ENCODE measurements at places on chromosomes 7 and 10.

DNA sequence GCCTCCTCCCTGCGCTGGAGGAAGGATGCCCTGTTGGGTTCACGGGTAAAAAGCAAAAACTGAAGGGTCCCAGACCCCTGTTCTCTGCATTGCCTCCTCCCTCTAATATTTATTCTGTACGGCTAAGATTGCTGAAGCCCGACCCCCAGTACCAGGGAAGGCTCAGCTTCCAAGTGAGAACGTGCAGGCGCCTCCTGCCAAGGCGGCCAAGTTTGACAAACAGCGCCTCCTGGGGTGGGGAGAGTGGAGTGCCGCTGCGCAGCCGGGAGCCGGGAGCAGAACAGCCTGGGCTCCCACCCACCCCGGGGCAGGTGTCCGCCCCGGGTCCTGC is 4.7 kb upstream of the EBF3 start:
- H3K4me3 ChIP-seq: no peak overlapping the region
- H3K27me3 ChIP-seq: peaks cover 34% of the 10 kb centered on the region
- no peak overlapping the region for H3K27ac ChIP-seq

- H3K27ac ChIP-seq: no peak overlapping the region
- H3K4me3 ChIP-seq: no peak overlapping the region
- H3K27me3 ChIP-seq: peaks cover 10% of the 10 kb centered on the region
Measured at GRCh38 chr10:48684463-48684791, 246 bp upstream of the WDFY4 start.

DNA sequence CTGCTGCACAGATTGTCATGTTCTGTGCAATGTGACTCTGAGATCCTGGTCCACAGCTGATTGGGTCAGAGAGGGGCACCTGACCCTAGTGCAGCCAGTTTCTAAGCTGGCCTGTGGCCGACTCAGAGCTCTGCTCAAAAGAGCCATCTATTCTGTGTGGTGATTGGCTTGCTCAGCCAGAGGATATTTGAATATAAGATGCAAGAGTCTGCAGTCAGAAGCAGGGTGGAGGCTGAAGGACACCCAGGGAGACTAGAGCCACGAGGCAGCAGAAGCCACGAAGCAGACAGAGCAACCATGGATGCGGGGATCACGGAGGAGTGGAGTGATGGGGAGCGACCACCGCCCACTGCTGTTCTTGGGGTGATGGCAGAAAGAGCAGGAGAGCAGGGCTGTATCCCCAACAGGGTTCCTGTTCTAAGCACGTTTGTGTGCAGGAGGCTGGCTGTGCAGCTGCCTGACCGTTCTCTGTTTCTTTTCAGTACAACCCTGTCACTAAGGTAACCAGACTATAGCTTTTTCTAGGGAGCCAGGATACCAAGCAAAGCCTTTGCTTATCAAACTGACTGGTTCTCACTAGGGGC is 19.5 kb upstream of the RHEB start:
- H3K27ac ChIP-seq: no peak overlapping the region
- no peaks in the 10 kb centered on the region for H3K36me3 ChIP-seq
- peaks cover 10% of the 10 kb centered on the region for H3K27me3 ChIP-seq
- ATAC-seq: no peak
- H3K4me1 ChIP-seq: peaks cover 6% of the 10 kb centered on the region

DNA sequence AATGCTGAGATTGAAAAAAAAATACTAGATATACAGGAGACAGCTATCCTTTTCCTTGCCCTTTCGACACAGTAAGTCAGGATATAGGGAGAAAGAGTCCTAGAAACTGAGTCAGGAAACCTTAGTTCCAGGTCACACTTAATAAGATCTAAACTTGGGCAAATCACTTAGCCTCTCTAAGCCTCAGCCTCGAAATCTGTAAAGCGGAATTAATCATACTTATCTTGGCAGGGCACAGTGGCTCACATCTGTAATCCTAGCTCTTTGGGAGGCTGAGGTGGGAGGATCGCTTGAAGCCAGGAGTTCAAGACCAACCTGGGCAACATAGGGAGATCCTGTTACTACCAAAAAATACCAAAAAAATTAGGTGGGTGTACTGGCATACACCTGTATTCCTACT is 4.6 kb downstream of the GARIN1A start:
- H3K36me3 ChIP-seq: no peaks in the 10 kb centered on the region
- H3K27me3 ChIP-seq: peaks cover 20% of the 10 kb centered on the region
- H3K4me3 ChIP-seq: no peak overlapping the region
- no peaks in the 10 kb centered on the region for H3K4me1 ChIP-seq

- no peak for ATAC-seq
- no peak overlapping the region for H3K27ac ChIP-seq
- no peak overlapping the region for H3K4me3 ChIP-seq
Measured at GRCh38 chr10:131431978-131432690, 120.6 kb upstream of the TCERG1L start.

DNA sequence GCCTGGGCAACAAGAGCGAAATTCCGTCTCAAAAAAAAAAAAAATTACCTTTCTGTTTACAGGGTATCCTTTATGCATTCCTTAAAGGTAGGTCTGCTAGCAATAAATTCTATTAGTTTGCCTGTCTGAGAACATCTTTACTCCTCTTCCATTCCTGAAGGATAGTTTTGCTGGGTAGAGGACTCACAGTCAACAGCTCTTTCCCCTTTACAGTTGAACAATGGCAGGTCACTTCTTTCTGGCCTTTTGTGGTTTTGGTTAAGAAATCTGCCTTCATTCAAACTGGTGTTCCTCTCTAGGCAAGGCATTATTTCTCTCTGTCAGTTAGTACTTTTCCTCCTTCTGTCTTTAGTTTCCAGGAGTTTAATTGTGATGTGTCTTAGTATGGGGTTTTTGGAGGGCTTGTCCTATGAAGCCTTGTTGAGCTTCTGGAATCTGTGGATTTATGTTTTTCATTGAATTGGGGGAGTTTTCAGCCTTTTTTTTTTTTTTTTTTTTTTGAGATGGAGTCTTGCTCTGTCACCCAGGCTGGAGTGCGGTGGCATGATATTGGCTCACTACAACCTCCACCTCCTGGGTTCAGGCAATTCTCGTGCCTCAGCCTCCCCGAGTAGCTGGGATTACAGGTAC is 4.8 kb upstream of the DNAAF5 start:
- no peak overlapping the region for H3K4me3 ChIP-seq
- no peaks in the 10 kb centered on the region for H3K27me3 ChIP-seq
- peaks cover 16% of the 10 kb centered on the region for H3K4me1 ChIP-seq
